Neural progenitor cell (in vitro differentiated cells): ENCODE measurements at places on chromosomes 5 and 9. TPM values are rescaled to one million over a fixed set of nuclear protein-coding genes. Genes with fewer than 3 reads are reported as not detected.

DNA sequence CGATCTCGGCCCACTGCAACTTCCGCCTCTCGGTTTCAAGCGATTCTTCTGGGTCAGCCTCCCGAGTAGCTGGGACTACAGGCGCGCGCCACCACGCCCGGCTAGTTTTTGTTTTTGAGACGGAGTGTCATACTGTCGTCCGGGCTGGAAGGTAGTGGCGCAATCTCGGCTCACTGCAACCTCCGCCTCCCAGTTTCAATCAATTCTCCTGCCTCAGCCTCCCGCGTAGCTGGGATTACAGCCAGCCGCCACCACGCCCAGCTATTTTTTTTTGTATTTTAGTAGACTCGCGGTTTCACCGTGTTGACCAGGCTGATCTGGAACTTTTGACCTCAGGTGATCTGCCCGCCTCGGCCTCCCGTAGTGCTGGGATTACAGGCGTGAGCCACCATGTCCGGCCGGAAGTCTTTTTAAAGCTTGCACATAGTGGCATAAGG lies 1.2 kb downstream of the SMC5 start:
- DNase-seq = no peak
- H3K36me3 ChIP-seq = peaks cover 11% of the 10 kb centered on the region
- no peaks in the 10 kb centered on the region for H3K27me3 ChIP-seq

DNA sequence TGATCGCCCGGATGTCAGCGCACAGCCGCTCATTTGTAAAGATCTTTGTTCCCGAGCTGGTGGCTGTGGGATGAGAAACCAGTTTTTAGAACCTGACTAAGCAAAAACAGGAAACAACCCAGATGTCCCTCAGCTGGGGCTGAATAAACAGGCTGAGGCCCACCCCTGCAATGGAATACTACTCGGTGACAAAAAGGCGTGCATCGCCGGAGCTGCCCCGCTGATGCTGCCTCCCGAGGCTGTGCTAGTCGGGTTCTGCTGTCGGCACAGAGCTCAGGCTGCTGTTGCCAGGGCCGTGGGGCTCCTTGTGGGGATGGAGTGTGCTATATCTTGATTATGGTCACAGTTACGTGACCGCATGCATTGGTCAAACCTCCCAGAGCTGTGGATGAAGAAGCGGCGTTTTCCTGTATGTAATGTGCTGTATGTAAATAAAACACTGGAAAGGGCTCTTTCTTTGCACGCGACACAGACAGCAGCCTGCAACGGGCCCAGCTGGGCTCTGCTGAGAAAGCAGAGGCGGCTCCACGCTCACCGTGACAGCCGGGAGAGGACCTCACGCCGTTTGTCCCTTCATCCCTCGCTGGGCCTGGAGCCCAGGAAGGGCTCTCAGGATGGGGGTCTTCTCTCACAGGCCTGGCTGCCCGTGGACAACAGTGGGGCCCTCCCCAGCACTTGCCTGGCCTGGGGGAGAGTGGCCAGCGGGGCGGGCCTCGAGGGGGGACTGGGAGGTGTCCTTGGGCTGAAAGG lies 51.5 kb upstream of the RNU6ATAC start:
- H3K36me3 ChIP-seq = no peaks in the 10 kb centered on the region
- DNase-seq = no peak
- no peaks in the 10 kb centered on the region for H3K27me3 ChIP-seq

DNA sequence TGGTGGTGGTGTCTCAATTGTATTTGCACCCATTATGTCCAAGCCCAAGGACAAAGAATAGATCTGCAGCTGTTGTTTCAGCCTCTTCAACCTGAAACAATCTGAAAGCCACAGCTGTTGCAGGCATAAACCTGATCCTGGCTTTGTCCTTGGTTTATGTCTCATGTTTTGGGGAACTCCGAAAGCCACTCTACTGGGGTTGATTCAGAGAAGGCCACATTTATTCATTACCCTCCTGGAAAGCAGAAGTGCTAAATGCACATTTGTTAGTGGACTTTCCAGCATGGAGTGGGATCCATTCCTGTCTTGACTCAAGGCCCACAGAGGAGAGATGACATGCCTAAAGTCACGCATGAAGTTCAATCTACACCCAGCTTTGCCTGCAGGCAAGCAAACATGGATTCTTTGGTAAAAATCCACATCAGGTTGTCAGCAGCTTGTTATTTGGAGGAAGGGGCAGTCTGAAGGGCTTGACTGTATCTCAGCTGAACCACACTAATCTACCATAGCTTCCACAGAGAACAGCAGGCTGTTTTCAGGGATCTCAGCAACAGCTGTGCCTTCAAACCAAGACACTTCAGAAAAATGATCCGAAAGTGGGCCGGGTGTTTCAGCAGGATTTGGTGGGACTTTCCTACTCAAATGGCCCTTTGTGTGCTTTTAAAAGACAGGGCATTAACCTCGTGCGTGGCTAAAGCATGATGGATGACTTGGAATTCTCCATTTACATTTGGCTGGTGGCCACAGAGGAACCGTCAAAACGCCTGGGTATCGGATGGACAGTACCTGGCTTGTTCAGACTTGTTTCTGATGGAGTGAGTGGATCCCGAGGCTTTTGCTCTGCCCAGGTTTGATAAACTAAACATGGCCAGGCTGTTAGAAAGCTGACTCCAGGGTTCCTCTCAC lies 36.2 kb upstream of the ADAM19 start:
- H3K36me3 ChIP-seq = no peaks in the 10 kb centered on the region
- H3K4me3 ChIP-seq = no peak overlapping the region
- H3K4me1 ChIP-seq = no peaks in the 10 kb centered on the region
- DNase-seq = no peak
- no peaks in the 10 kb centered on the region for H3K27me3 ChIP-seq

SETD9 gene
- 18.6 and 39.3 TPM in 2 replicates for total RNA-seq

FAM221B gene
- total RNA-seq = not detected in 2 replicates
